ENCODE measurements at places on chromosomes 2 and 18. TPM values are rescaled to one million over a fixed set of nuclear protein-coding genes. Genes with fewer than 3 reads are reported as not detected.

The IL1F10 gene
- not detected for polyA plus RNA-seq

The SLC8A1 gene
- polyA plus RNA-seq: 76.3 TPM

The ANKRD62 gene
- 0.10 TPM for polyA plus RNA-seq

The TBR1 gene
- polyA plus RNA-seq: not detected

GRCh38 chr2:96463119-96463518 is 42.0 kb downstream of the NEURL3 start:
- no peak for DNase-seq

DNA sequence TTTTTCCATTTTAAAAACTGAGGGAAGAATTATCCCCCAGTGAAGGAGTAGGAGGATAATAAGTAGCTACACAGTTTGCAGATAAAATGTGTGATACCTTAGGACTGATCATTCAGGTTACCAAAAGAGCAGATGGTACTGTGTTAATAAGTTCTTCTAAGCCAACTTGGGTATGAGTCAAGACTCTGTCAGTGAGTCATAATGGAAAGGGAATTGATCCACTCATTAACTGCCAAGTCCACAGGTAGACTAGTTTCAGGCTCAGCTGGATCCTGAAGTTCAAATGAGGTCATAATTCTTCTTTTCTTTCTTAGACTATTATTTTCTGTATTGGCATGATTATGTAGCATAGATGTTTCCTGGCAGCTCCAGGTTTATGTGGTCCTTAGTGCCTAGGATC is 142.4 kb upstream of the ALPP start:
- no peak for DNase-seq

Measured in right renal cortex interstitium (tissue), 3 donors.